ENCODE measurements at places on chromosomes 3 and 15.

DNA sequence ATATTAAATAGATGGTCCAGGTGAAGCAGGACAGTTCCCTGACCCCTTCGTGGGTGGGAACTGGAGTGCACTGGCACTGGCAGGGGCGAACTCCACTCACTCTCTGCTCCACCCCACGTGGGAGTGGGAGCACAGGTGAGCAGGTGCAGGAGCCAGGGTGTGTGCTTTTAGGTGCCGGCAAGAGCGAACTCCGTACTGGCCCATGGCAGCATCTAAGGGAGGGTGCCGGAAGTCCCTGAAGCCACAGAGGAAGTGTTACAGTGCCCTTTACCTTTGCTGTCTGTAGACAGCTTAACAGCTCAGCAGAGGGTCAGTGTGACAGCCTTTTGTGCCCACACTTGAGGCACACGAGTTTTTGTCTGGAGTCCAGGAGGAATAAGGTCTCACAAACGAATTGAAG, 26.7 kb upstream of the PIAS1 start:
- no peak for DNase-seq

- no peak for DNase-seq
Observed at GRCh38 chr3:62416144-62416543, 42.8 kb upstream of the FEZF2 start.

- DNase-seq: no peak
Observed at GRCh38 chr15:99970891-99971430, 237.7 kb upstream of the LYSMD4 start.

DNA sequence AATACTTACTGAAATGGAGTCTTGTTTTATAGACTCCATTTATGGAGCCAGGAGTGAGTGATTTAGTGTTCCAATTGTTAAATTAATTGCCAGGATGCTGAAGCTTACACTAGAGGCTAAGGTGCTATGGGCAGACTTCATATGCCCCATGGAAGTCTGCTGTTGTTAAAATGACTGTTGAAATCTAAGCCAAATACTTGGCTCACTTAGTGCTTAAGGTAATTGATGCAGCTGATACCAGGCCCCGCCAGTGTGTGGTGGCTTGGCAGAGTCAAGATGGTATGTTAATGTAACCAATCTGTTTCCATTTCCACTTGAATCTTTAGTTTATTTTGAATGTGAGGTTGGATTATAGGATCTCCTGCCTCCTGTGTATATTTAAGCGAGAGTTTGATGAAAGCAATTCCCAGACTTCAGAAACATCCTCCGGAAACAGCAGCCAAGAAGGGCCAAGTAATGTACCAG, 187.1 kb downstream of the ITPR1 start:
- no peak for DNase-seq
